ENCODE measurements at places on chromosomes 7 and 10.

- DNase-seq: no peak
Measured at GRCh38 chr10:100873146-100873826, 39.5 kb upstream of the SLF2 start.

DNA sequence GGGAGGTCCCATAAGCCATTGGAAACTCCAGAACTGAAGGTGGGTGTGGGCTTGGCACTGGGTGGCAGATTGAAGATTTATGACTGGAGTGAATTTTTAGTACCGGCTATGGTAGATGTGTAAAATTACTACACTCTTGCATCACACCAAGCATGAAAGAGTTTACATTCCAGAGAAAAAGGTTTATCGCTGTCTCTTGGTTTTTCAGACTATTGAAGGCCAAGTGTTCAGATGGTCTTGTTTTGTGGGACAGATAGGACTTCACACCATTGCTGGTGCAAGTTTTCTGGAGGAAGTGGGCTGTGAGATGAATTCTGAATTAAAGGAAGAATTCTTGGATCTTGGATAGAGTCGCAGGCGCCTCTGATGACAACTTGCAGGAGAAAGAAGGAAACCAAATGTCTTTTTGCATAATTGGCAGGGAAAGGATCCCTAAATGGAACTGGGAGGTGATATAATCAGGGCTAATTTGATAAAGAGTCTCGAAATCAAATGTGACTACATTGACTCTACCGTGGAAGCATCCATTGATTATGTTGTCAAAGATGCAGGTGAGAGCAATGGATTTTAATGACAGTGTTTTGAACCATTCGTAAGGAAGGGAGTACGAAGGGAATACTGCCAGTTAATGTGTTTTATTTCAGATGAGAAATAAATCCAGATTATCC lies 14.2 kb upstream of the NMT2 start:
- DNase-seq: peak; percentile 79

DNA sequence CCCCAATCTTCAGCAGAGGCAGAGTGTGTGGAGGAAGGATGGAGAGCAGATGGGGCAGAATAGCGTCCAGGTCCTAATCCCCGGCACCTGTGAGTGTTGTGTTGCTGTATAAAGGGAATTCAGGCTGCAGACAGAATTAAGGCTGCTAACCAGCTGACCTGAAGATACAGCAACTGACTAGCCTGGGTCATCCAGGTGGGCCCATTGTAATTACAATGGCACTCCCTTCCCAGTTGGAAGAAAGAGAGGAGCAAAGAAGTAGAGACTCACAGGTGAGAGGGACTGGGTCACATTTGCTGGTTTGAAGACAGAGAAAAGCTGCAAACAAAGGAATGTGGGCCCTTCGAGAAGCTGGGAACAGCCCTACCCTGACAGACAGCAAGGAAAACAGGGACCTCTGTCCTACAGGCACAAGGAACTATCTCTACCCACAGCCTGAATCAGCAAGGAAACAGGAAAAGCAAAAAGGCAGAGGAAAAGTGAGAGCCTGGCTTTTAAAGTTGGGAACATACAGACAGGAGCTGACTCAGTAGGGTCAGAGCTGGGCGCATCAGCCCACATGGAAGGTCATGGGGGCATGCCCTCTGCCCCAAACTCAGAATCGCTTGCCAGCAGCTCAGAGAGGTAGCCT lies 11.6 kb upstream of the TMEM72 start:
- no peak for DNase-seq

- no peak for DNase-seq
Measured at GRCh38 chr7:141203586-141203985, 129.7 kb downstream of the TMEM178B start.

DNA sequence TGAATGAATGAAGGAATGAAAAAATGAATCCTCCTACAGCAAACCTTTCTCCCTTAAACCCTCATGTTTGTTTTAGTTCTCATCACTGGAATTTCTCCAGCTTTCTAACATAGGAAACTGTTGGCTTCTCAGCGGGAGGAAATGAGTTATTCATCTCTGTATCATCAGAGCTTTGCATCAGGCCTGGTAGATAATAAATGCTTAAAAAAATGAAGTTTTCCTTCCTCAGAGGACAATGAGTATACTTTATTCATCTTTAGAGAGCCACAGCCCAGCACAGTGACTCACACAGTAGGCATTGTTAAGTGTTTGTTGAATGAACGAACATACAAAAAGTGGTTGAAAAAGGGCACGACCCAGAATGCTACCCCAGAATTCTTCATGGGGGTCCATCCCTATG lies 62.6 kb downstream of the COL13A1 start:
- peak; percentile 89 for DNase-seq

- peak; percentile 8 for DNase-seq
Measured at GRCh38 chr7:143238289-143238980, 16.6 kb downstream of the TAS2R40 start.
